ENCODE measurements at places on chromosomes 1 and 21. TPM values are rescaled to one million over a fixed set of nuclear protein-coding genes. Genes with fewer than 3 reads are reported as not detected.
A peak's percentile ranks its signal among the peaks of the same experiment; 100 is the strongest.

DNA sequence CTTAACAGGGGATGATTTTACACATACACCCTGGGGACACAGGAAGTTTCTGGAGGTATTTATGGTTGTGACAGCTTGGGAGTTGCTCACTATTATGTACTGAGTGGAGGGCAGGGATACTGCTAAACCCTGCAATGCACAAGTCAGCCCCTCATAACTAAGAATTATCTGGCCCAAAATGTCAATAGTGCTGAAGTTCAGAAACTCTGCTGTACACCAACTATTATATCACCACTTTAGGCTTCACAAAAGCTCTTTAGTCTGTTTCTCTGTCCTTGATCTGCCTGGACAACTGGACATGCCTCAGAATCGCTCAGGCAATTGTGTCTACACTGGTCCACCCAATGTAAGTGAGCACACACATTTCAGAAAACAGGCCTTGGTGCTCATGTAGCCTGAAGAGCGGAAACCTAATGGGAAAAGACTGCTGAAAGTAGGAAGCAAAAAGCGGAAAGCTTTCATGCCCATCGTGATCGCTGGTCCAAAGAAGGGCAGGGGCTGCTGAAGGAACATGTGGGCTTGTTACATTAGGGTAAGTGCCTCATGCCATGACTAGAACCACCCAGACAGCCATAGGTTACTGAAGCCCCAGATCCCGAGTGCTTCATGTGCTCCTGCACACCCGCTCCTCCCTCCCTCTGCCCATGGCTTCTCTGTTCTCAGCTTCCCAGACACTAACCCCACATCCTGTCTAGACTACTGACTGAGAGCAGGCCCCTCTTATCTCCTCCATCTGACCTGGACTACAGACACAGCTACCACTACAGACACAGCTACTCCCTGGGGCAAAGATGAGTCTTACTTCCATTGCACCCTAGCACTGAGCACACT is 73.5 kb downstream of the LRIG2 start:
- DNase-seq = no peak

DNA sequence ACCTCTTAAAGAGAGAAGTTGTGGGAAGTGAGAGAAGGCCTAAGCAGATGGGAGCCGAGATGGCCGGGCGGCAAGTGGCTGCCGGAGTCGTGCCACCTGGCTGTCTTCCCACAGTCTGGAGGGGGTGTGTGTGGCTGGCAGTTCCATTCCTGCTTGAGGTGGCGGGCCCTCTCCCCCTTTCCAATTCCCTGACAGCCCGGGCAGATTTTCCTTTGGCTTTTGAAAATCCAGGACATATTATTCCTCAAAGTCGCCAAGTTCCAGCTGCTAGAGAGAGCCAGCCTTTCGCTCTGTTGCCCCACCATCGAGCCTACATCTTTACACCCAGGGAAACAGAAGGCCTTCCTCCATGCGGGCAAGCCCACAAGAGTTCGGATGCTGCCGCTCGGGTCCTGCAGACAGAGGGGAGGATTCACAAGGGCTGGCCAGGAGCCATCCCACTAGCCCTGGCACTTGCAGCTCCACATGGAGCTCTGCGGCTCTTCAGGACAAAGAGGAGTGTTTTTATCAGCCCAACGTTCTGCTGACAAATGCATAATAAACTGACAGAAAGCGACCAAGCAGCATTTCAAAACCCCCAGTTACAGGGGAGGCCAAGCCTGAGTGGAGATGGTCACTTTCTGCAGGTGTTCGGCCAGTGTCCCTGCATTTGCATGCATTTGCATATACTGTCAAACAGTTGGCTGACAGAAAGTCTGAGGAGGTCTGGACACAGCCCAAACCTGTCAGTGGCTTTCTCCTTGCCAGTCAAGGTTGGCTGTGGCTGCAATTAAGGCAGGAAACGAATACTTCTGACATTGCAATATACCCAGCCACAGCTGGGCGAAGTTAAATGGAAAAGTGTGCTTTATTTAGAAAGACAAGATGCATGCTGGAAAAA is 45.9 kb downstream of the OLIG1 start:
- no peak for DNase-seq

- peak; percentile 87 for DNase-seq
These were observed 87.8 kb downstream of the PRKAB2 start for GRCh38 chr1:147084273-147085096.

- peak; percentile 11 for DNase-seq
These were observed 68.0 kb downstream of the LMX1A start for GRCh38 chr1:165288350-165289120.

- peak; percentile 52 for DNase-seq
These were observed 68.9 kb downstream of the UCK2 start for GRCh38 chr1:165896277-165896676.

GRCh38 chr1:155892796-155893195 is 18.4 kb downstream of the RIT1 start:
- DNase-seq = peak; percentile 94

- no peak for DNase-seq
These were observed 63.9 kb upstream of the AK4 start for GRCh38 chr1:65084066-65084465.

DNA sequence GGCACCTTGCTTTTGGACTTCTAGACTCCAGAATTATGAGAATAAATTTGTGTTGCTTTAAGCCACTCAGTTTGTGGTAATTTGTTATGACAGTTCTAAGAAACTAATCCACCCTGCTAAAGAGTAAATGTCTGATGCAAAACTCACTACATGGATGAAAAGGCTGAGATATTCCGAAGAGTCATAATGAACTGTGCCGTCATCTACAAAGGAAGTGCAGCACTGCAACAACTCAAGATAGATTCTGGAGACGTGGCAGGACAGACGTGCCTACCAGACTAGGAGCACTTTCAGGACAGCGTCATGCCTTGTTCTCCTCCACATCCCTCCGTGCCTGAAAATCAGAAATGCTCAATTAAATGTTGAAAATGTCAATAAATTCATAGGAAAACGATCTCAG is 24.4 kb upstream of the IRF2BP2 start:
- no peak for DNase-seq

GRCh38 chr1:16172964-16173446 is 17.1 kb upstream of the EPHA2 start:
- peak; percentile 66 for DNase-seq

DNA sequence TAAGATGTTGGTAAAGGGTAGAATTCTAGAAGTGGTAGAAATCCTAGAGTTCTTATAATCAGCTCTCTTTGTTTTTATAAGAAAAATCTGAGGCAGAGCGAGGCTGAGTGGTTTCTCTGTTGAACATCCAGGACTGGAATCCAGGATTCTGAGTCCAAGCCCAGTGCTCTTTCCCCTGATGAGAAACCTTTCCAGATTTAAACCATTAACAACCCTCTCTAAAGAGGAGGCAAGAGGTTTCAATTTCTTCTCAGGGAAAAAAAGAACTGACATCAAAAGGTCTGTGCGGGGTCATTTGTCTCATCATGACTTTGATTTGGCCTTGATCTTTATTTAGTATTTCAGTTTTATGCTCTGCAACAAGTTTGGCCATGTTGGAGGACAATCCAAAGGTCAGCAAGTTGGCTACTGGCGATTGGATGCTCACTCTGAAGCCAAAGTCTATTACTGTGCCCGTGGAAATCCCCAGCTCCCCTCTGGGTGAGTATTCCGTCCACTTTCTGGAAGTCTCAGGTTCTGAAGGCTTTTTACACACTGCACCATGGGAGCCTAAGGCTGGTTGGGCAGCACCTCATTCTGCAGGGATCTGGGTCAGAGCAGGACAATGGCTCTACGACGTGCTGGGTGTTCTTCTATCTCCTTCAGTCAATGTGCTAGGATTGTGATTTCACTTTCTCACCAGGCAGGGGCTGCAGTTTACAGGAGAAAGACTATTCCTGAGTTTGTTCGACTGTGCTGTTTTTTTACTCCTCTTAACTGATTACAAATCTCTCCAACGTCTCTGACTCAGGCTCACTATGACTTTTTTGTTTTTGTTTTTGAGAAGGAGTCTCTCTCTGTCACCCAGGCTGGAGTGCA is 18.9 kb upstream of the CCT8 start:
- peak; percentile 47 for DNase-seq

- DNase-seq = no peak
These were observed 225.9 kb downstream of the DYRK1A start for GRCh38 chr21:37592496-37592895.

GRCh38 chr1:105427543-105427942 is 1628.9 kb upstream of the PRMT6 start:
- DNase-seq = no peak

GRCh38 chr1:60989749-60990713 is 92.3 kb upstream of the NFIA start:
- no peak for DNase-seq

DNA sequence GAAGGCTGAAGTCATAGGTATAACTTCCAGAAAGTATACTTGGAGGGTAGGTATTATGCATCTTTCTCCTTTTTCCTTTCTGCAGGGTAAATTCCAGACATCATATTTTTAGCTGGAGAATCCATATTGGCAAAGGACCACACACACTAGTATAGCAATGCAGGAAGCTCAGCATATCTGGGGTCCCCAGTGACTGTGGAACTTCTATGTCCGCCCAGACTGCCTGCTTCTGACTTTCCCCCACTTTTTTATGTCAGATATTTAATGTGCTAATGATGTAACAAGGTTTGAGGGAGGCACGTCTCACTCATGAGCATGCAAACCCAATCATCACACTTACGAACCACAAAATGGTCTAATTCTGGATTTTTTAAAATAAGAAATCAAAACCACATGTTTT is 90.4 kb downstream of the BACH1 start:
- DNase-seq = no peak

DNA sequence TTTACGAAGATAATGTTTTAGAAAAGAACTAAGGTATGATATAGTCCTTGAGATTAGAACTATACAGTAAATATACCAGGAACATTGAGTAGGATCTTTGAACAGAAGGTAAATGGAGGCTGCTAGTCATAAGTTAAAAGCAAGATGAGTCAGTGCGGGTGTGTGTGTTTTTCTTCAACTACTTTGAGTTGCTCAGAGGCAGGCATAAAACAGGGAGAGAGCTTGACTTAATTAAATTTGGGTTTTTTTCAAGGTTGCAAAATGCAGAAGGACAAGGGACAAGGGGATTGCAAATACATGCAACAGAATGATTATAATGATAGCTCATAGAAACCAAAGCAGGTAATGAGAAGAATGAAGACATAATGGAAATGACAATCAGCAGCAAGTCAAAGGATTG is 815.1 kb downstream of the NCAM2 start:
- no peak for DNase-seq

- DNase-seq = no peak
These were observed 534 bp downstream of the KCNH1 start for GRCh38 chr1:211133393-211133835.

DNA sequence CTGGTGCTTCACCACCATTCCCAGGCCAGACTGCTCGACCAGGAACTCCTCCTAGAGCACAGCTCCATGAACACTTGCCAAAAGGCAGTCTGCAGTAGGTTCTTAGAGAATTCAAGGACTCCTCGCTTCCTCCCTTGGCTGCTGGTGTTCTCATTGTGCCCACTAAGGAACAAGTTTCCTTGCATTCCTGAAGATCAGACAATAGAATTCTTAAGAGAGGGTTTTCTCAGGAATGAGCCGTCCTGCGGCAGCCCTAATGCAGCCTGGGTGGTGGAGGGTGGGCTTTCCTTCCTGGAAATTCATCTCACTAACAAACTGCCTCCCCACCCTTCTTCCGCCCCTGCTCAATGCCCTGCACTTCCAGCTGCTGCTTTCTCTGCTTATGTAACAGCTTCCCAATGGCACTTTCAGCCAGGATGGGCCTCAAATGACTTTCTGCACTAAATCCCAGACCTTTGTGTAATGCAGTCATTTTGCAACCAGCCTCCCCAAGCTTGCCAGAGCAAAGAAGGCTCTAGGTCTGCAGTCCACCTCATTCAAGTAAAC is 287.9 kb downstream of the PLPP3 start:
- no peak for DNase-seq

GRCh38 chr21:45253180-45253579 is 34.5 kb downstream of the POFUT2 start:
- DNase-seq = no peak

GRCh38 chr1:7127322-7128075 is 342.2 kb downstream of the CAMTA1 start:
- DNase-seq = peak; percentile 66

DNA sequence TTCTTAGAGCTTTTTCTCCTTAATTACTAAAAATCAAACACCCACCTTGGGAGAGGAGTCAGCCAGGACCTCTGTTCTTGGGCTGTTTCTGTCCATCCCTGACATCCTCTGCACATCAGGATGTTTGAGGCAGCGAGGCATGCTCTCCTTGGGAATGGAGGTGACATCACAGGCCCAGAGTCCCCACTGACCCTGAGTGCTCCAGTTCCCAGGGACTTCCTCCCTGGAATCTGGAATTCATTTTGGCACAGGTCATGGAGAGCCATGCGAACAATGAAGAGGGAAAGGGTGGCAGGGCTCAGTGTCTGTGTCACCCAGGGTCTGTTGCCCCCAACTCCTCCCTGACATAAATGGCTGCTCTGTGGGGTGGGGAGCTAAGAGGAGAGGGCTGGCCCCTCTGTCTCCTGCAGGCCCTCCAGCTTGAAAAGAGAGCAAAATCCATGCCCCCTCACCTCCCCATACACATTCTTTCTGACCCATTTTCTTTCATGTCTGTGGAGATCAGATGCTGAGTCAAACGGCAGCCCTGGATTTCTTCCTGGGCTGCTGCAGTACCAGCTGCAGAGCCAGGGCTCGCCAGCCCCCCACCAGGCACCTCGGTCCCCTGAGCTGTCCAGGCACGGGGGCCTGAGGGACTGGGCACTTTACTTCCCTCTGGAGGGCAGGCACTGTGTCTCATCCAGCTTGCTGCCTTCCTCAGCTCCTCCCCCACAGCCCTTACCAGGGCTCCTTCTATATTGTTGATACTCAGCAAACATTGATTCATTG is 102.0 kb downstream of the NMNAT2 start:
- no peak for DNase-seq

- no peak for DNase-seq
These were observed 69.2 kb upstream of the PDC start for GRCh38 chr1:186530109-186530508.

DNA sequence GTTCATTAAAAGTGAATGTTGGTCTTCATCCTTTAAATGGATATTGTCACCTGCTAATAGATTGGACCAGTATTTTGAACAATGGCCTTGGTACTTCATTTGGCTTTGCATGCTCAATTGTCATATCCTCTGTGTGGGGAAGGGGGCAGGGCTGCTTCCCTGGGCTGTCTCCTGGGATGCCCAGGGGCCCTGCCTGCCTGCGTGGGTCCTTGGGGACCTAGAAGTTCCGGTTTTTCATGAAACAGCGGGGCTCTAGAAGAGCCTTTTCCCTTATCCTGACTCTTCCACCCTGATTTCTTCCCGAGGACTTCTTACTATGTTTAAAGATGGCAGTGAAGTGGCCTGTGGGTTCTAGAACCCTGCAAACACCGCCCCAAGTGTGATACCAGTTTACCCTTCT is 97.5 kb downstream of the DISC1 start:
- no peak for DNase-seq

DNA sequence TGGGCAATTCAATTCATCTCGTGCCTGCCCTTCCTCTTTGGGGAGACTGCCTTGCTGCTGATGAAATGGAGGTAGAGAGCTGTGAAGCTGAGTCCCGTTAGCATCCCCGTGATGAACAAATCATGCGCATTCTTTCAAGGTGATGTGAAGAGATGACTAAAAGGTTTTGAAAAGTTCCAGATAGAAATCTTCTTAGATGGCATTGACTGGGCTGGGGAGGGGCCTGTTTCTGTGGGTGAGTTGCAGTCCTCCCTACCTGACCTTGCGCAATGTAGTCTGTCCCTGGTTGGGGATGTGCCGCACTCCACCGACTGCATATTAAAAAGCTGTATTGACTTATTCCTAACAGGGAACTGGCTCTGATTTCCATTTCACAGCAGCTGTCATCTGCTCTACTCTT is 49.6 kb downstream of the ST6GALNAC3 start:
- peak; percentile 42 for DNase-seq

Gene DDAH1
- total RNA-seq = 37.9 TPM

Gene PLA2G2D
- not detected for total RNA-seq

Gene LPAR3
- 0.05 TPM for total RNA-seq

Gene PTPN22
- 2.1 TPM for total RNA-seq

Gene ATP1A4
- not detected for total RNA-seq

Gene LAMB3
- total RNA-seq = 433 TPM
